Bone marrow (tissue), 2 donors: ENCODE measurements at places on chromosomes 11 and 22.

GRCh38 chr22:46031066-46031465, 54.1 kb upstream of the WNT7B start:
- DNase-seq, result no peak

DNA sequence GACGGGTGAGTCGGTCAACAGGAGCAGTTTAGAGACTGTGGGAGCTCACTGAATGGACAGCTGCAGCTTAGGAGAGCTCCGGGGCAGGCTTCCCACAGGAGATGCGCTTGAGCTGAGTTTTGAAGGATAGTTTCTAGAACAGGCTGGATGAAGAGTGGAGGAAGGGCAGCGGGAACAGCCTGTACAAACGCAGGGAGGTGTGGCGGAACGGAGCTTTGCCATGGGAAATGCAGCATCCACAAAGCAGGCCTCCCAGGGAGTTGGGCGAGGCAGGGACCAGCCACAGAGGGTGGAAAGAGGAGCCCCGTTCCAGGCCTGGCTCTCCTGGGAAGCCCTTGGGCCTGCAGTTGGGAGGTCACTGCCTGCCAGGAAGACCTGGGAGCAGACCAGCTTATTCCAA, 26.8 kb upstream of the TEF start:
- no peak for DNase-seq

- no peak for DNase-seq
Measured at GRCh38 chr11:65981101-65981740, 19.7 kb downstream of the SART1 start.

DNA sequence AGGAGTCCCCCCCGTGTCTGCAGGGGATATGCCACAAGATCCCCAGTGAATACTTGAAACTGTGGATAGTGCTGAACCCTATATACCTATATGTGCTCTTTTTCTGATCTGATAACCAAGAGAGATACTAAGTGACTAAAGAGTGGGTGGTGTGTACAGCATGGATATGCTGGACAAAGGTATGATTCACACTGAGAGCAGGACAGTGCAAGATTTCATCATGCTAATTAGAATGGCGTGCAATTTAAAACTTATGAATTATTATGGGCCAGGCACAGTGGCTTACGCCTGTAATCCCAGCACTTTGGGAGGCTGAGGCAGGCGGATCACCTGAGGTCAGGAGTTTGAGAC, 90.2 kb upstream of the ALKBH3 start:
- DNase-seq, result no peak

DNA sequence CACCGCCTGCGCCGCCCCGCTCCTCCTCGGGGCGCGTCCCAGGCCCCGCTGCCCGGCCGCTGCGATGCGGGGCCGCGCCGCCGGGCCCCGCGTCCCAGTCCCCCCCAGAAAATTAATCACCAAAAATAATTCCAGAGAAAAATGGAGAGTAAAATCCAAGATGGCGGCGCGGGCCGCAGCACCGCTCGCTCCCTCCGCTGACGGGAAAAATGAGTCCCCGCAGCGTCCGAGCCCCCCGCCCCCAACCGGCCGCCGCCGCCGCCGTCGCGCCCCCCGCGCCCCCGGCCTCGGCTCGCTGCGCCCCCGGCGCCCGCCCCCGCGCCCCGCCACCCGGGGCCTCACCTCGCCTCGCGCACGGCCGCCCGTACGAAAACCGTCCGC, at the start of gene KMT5B:
Gene KMT5B (minus strand): TSS at position 162 of the 381 bp plus-strand sequence. CDS start 23,220 bp downstream, outside the sequence.
- DNase-seq, result no peak

DNA sequence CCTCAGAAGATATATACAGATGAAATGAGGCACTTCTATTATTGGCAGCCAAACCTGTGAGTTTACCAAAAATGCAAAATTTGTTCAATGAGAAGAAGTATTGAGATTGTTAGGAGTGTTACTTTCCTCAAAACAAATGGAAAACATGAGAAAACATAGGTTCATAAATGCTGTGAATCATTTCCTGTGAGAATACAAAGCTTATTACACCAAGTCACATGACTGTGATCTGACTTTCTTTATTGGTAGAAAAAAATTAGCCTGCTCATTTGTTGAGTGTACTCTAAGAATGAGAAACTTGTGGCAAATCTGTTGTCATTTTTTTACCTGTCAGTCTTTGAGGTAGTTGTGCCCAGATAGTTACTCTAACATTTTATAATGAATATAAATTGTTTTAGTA, 215.1 kb downstream of the TMEM135 start:
- DNase-seq, result no peak

DNA sequence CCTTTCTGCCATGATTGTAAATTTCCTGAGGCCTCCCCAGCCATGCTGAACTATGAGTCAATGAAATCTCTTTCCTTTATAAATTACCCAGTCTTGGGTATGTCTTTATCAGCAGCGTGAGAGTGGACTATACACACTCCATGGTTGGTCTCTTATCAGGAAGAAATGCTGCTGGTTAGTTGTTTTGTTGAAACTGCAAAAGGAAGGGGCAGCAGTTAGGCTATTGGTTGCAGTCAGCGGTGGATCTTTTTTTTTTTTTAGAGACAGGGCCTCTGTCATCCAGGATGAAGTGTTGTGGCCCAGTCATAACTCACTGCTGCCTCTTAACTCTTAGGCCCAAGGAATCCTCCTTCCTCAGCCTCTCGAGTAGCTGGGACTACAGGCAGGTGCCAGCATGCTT, 51.7 kb downstream of the HSD17B12 start:
- DNase-seq, result no peak

DNA sequence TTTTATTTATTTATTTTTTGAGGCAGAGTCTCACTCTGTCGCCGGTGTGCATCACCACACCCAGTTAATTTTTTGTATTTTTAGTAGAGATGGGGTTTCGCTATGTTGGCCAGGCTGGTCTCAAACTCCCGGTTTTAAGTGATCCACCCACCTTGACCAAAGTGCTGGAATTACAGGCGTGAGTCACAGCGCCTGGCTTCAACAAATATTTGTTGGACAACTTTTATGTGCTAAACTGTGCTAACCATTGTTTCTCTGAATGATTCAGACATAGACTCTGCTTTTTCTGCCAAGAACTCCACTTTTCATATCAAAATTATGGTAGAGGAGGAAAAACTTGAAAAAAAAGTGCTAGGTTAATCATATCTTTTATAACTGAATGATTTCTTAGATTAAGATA, 36.3 kb downstream of the MMP7 start:
- DNase-seq, result no peak

GRCh38 chr11:270451-271318, 7.5 kb upstream of the NLRP6 start:
- DNase-seq, result no peak

GRCh38 chr22:35043252-35043933, 22.6 kb upstream of the ISX start:
- DNase-seq, result no peak

DNA sequence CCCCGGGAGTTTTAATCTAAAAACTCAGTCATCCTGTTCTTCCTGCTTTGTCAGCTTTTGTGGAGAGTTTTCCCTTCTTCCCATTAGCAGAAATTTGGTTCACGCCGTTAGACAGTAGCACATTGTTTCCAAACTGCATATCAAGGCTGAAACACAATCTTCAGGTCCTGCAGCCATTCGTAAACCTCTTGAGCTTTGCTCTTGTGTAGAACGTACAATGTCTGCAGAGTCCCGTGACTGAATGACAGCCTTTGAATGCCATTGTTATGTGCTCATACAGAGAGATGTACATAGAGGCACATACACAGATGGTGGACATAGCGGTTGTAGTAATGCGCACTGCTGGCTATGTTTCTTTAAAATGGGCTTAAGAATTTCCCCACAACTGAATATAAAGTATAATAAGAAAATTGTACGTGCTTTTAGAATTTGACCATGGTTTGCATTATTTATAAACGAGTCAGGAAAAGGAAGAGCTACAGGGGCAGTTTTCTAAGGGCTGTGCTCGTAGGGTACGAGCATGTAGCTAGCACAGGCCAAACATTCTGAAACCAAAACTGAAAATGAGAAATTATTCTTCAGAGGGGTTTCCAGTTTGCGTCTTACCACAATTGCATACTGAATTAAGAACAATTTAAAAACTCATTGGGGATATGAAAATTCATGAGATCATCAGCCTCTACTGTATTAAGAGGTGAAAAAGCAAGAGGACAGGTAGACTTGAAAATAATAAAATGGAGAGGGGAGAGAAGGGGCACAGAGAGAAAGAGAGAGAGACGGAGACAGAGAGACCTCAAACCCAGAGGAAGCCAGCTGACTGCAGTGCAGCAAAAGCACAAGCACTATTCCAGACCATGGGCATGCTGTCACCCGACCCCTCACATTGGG, 310.1 kb downstream of the CADM1 start:
- no peak for DNase-seq

GRCh38 chr11:130915603-130916237, 559 bp downstream of the SNX19 start:
- DNase-seq, result no peak

DNA sequence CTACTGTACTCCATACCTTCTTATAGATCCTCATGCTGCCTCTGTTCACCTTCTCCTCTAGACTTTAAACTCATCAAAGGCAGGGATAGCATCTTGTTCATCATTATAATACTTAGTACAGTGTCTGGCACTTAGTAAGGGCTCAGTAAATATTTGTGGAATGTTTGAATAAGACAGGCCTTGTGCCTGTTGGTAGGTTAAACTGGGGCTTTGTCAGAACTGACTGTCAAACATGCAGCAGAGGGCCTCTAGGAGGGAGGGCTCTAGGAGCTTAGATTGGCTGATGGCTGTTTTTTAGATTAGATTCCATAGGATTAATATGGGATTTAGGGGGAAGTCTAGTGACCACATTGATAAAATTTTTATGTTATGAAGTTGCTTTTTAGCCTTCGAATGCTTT, 70.8 kb downstream of the RNF169 start:
- DNase-seq, result no peak

GRCh38 chr11:8384199-8384821, 120.6 kb upstream of the LMO1 start:
- DNase-seq, result peak; percentile 29

GRCh38 chr11:69381681-69382130, 87.8 kb downstream of the MYEOV start:
- no peak for DNase-seq

DNA sequence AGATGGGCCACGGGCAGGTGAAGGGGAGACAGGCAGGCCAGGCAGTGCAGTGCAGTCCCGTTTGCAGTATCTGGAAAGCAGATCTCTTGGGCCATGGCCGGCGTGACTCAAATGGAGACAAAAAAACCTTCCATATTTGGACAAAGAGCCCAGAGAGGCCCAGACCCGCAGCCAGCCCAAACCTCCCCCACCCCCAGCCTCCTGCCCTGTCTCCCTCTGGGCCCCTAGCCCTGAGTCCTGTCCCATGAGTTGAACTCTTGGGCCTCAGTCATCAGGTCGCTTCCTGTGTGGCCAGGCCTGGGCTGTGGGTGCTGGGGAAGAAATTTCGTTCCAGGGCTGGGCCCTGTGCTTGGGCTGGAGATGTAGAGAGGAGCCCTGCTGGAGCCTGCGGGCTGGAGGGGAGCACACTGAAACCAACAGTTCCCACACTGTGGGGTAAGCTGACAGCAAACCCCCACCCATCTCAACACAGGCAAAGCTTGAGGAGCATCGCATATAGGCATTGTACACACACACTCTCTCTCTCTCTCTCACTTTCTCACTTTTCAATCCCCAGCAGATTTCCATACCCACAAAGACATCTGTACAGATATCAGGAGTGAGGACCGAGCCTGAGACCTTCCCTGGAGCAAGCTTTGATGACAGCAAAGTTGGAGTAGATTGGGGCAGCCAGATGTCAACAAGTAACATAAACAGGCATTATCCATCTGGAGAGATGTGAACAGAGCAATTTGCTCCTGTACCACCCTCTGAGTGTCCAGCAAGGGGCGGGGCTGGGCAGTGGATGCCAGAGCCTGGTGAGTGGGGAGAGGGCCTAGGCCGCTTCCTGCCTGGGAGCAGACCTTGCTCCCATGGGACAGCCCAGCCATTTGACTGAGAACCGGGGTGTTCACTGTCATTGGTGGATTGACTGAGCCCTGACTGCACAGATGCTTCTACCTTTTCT, 17.2 kb downstream of the ARHGEF17 start:
- no peak for DNase-seq

DNA sequence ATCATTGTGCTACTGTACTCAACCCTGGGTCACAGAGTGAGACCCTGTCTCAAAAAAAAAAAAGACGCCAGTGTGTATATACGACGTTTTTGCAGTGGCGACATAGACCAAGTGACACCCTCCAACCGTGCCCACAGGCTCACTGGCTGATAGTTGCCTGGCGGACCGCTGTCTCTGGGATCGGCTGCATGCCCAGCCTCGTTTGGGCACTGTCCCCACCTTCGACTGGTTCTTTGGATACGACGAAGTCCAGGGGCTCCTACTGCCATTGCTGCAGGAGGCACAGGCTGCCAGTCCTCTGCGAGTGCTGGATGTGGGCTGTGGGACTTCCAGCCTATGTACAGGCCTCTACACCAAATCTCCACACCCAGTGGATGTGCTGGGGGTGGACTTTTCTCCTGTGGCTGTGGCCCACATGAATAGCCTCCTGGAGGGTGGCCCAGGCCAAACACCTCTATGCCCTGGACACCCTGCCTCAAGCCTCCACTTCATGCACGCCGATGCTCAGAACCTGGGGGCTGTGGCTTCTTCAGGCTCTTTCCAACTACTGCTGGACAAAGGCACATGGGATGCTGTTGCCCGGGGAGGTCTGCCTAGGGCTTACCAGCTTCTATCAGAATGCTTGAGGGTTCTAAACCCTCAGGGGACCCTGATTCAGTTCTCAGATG, 1.3 kb downstream of the CSKMT start:
- DNase-seq, result no peak

- DNase-seq, result no peak
Measured at GRCh38 chr11:114277637-114278341, 18.4 kb upstream of the NNMT start.

DNA sequence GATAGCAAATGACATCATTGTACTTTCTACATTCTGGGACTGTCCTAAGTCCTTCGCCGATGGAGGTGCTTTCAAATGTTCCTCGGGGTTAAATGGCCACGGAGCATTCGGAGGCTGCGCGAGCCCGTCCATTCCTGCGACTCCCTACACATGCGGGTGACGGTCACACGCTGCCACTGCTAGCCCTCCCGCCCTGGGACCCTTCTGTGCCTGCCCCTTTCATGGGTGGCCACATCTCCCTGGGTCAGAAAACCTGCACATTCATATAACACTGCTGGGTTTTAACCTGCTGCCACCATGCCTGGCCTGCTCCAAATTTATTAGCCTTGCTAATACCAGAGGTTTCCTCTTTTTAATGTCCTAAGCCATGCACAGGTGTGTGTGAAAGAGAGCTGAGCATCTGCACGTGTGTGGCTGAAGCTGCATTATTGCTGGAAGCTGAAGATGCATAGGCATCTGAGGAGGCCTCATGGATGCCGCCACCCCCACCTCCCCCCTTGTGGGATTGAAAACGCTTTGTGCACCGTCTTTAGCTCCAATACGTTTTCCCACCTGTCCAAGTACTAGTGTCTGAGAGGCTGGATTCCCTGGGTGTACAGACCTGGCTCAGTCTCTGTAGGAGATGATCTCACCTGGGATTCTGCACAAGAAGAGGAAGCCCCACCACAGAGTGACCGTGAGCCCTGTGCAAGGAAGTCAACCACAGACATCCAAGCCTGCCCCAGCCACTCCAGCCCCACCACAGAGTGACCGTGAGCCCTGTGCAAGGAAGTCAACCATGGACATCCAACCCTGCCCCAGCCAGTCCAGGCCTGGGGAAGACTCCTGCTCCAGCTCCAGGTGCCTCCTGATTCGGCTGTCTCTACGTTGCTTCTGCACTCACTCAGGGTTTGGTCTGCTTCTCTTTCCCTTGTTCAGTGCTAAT, 626.4 kb downstream of the BRD1 start:
- no peak for DNase-seq
